ENCODE measurements at places on chromosomes 7 and 10. TPM values are rescaled to one million over a fixed set of nuclear protein-coding genes. Genes with fewer than 3 reads are reported as not detected.

- DNase-seq, result no peak
Observed at GRCh38 chr10:63547628-63548360, 26.6 kb downstream of the REEP3 start.

DNA sequence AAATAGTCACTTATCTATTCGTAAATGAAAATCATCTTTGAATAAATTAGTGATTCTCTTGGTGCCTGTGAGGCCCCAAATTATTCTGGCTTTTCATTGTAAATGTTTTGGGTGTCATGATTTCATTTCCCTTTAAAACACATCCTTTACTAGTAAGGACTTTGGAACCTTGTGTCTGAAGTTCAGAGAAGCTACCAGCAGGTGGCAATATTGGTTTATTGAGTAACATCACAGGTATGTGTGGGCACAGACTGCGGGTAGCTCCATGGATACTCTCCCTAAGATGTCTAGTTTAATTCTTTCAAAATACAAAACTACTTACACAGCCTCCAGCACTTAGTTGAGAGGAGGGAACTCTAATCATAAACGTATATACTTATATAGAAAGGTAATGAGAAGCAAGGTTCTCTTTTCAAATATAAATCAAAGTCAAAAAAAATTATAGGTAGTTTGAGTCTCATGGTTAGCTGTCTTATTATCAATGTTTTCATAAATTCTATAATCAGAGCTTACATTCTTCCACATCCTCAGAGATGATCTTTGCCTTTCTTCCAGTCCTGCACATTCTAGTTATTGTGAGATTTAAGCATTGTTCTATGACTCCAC, 449.6 kb downstream of the GRM8 start:
- no peak for DNase-seq

DNA sequence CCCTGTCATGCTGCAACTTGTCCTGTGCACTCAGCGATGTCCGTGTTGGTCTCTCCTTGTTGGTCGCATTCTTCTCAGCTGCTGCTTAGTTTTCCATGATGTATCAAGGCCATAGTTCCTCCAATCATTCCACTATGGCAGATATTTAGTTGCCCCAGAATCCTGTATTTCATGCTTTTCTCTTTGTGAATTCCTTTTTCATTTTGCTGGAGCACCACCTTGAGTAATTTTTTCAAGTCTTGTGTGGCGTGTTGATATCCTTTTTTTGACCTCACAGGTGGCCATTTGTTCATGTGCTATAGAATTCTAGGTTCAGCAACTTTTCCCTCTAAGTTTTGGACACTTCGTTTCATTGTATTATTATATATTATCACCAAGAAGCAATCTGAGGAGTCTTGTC, 42.7 kb upstream of the MNX1 start:
- no peak for DNase-seq

DNA sequence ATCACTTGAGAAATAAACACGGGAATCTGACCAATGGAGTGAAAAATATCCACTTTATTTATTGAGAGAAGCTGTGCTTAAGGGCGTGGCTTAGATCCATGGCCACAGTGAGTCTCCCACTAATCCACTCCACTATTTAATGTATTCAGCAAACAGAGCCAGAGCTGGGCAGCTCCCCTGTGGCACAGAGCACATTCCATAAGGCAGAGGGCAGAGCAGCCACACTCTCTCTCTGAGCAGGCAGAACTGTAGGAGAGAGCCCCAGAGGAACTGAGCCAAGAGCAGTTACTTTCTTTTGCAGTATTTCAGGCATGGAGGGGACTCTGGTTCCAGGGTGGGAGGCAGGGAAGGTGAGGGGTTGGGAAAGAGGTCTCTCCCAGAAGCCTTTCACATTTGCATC, 106.0 kb downstream of the GALNT17 start:
- no peak for DNase-seq

- no peak for DNase-seq
Observed at GRCh38 chr10:44180321-44181168, 204.4 kb downstream of the CXCL12 start.

GRCh38 chr7:36949711-36950600, 225.7 kb upstream of the AOAH start:
- DNase-seq, result no peak

GRCh38 chr7:82057476-82057875, 287.6 kb upstream of the HGF start:
- no peak for DNase-seq

GRCh38 chr7:92150450-92151017, 16.3 kb upstream of the CYP51A1 start:
- no peak for DNase-seq

- DNase-seq, result no peak
Observed at GRCh38 chr7:40057292-40057691, 77.1 kb downstream of the MPLKIP start.

ASIC3 gene
- 6.5 TPM for total RNA-seq

SLC16A12 gene
- total RNA-seq, result 0.23 TPM

CLDN4 gene
- 450 TPM for total RNA-seq
